ENCODE measurements at places on chromosomes 16 and 17.

GRCh38 chr16:67539271-67539670 is 10.6 kb downstream of the RIPOR1 start:
- no peak for DNase-seq

DNA sequence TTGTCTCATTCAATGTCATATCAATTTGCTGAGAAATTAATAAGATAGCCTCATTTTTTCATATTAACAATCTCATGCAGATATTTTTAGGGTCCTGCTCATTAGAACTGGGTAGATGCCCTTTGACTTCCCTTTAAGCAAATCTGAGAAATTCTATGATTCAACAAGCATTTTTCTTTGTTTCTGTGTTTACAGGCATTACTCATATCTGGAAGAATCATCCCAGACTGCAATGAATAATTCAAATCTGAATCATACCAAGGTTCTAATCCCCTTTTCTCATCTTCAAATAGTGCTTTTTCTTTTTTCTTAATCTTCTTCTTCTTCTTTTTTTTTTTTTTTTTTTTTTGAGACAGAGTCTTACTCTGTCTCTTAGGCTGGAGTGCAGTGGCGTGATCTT is 69.2 kb upstream of the KIFC3 start:
- no peak for DNase-seq

DNA sequence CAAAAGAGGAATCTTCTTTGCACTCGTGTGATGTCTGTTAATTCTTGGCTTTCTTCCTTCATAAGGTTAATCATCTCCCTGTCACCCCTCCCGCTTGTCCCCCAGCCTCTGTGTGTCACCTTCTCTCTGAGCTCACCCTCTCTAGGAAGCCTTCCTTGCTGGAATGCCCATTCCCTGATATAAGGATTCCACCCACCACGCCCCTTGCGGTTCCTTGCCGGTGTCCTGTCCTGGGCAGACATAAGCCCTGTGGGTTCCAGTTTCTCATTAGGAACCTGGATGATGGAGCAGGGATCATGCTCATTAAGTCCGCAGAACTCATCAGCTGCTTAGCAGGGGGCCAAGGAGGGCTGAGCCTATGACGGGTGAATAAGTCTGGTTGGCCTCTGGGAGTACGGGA is 559.3 kb downstream of the MAF start:
- no peak for DNase-seq

- peak; percentile 4 for DNase-seq
These were observed 858 bp downstream of the MMD start for GRCh38 chr17:55420776-55421178.

- DNase-seq: no peak
These were observed 64.5 kb upstream of the RBFOX1 start for GRCh38 chr16:7268182-7268581.

GRCh38 chr17:80724775-80725266 is 180.2 kb downstream of the RPTOR start:
- DNase-seq: no peak

DNA sequence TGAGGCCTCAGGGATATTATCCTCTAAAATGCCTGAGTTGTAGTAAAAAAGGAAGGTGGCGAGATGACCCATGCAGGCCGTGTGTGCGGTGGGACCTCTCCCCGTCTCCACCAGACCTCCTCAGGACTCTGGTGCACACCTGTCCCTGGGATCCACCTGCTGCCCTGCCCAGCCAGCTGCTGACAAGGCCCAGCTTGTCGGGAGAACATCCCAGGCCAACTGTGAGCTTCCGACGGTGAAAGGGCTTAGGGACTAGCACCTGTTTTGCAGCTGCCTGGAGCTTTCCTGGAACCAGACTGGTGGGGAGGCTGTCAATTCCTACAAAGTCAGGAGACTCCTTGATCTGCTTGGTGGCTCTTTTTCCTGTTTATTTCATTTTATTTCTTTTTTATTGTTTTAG is 11.6 kb downstream of the IL34 start:
- DNase-seq: no peak

- no peak for DNase-seq
These were observed 88.5 kb upstream of the ZNF267 start for GRCh38 chr16:31785126-31785525.

GRCh38 chr17:46719891-46720290 is 98.6 kb downstream of the WNT3 start:
- DNase-seq: no peak

DNA sequence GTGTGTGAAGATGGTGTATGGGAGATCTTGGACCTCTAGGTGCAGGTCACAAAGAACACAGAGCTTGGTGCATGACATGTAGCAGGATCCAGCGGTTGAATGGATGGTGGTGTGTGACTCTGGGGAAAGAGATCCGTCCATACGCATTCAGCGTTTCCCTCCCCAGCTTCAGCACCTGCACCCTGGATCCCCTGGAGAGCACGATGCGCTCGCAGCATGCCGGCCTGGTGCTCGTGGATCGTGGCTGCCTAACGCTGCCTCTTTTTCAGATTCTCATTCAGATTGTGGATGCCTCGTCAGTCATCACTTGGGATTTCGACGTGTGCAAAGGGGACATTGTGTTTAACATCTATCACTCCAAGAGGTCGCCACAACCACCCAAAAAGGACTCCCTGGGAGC is 70.9 kb downstream of the SEC14L1 start:
- DNase-seq: no peak

DNA sequence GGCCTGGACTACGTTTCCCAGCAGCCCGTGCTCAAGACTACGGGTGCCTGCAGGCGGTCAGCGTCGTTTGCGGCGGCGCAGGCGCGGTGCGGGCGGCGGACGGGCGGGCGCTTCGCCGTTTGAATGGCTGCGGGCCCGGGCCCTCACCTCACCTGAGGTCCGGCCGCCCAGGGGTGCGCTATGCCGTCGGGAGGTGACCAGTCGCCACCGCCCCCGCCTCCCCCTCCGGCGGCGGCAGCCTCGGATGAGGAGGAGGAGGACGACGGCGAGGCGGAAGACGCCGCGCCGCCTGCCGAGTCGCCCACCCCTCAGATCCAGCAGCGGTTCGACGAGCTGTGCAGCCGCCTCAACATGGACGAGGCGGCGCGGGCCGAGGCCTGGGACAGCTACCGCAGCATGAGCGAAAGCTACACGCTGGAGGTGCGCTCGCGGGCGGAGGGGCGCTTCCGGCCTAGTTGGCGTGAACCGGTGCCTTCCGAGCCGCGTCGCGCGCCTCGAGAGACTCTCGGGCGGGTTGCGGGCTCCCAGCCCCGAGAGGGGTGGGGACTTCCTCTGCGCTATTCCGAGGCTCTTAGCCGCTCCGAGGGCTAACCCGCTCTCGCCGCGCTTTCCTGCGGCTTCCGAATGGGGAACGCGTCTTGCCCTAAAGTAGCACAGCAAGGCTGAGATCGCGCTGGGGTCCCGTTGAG is at the start of gene RBL2:
Gene RBL2, plus strand, starts transcription at position 95 of the 689 bp plus-strand sequence. Its CDS starts 86 bp downstream, at position 181.
- DNase-seq: peak; percentile 59

DNA sequence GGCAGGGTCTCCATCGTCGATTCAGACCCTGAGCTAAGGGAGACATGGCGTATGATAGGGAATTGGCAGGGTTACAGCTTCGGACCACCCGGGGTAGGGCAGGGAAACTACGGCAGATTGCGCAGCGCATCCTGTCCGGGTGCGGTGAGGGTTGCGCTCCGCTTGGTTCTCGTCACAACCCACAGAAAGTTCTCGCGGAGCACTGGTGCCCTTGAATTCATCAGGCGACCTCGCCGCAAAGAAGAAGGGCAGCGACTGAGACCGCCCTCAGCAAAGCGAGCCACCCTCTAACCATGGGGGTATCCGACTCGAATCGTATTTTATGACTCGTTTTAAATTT is 1.2 kb downstream of the HS3ST3B1 start:
- DNase-seq: no peak

Measured in stimulated activated CD4-positive, alpha-beta T cell treated with anti-CD3 and anti-CD28 coated beads, Interleukin-1b, Interleukin-23, amount 100 ng/mL, for 1 hour (primary cell).